D721Med (cell line): ENCODE measurements at places on chromosomes 4 and X.
A peak's percentile ranks its signal among the peaks of the same experiment; 100 is the strongest.

GRCh38 chr4:177161781-177162180 is 147.9 kb upstream of the NEIL3 start:
- no peak for DNase-seq

DNA sequence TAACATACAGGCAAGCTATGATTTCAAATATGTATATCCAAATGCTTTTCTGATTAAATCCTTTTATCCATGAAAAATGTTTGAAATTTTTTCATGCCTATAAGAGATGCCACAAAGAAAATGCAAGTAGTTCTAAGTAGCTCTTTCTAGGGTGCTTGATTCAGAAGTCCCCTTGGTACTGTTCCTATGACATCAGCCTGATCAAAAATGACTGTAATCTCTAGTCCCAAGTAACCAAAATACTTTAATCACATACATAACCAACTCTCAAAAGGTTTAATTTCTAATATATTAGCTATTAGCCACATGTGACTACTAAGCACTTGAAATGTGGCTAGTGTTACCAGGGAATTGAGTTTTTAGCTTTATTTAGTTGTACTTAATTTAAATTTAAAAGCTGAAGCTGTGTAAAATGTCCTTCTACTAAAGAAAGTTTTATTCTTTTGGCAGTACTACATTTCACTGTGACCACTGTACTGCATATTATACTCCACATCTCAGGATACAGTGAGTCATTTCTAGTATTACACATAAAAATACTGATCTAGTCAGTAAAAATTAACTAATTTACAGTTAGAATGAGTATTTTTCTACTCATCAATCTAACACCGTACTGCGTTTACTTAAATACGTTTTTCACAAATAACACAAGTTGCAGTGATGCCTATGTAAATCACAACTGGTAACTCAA is 33.9 kb downstream of the FBXW7 start:
- DNase-seq, result no peak

DNA sequence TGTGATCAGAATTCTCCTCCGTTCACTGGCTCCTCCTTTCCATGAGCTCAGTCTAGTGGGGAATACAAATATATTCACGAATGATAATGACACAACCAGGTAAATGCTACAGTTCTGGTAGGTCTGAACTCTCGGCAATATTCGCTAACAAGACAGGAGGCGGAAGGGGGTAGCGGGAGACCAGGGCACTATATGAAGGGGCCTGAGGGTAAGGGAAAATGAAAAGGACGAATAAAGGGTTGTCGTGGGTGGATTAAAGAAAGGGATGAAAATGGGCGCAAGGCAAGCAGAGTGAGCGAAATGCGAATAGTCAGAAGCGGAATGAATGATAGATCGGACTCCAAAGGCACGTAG is 743 bp downstream of the NKAP start:
- no peak for DNase-seq

GRCh38 chr4:30553706-30554105 is 166.5 kb upstream of the PCDH7 start:
- DNase-seq, result no peak

DNA sequence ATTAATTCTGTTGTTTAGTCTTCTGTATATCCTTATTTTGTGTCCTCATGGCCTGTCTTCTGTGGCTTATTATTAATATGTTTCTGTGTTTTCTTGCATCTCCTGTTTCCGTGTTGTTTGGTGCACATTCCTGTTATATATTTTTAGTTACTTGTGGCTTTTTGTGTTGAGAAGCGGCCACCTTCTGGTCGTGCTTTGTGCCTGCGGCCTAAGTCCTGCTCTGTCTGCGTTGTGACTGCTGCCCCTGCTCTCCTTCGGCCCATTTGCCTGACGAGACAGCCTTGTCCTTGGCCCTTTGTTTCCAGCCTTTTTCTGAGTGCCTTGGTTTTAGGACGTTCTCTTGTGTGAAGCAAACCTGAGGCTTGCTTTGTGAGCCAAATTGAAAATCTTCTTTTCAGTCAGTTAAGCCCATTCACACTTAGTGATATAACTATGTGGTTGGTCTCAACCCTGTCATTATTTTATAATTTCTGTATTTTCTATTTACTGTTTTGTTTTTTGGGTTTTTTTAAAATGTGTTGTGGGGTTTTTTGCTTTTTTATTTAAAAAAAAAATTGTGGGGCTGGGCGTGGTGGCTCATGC is 43.8 kb downstream of the TNIP2 start:
- DNase-seq, result no peak

DNA sequence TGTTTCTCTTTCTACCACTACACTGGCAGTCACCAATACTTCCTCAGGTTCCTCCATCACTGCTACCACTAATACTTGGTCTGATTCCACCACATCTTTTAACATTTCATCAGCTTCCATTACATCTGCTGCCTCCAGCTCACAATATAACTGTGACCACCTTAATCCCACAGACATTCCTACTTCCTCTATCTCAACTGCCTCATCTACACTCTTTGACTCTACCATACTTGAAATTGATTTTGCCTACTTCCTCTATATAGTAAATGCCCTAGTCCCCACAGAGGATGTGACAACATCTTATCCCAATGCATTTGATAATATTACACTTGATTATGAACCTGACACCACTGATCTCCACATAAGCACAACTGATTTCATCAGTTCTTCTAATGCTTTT is 29.0 kb downstream of the OPRPN start:
- no peak for DNase-seq

DNA sequence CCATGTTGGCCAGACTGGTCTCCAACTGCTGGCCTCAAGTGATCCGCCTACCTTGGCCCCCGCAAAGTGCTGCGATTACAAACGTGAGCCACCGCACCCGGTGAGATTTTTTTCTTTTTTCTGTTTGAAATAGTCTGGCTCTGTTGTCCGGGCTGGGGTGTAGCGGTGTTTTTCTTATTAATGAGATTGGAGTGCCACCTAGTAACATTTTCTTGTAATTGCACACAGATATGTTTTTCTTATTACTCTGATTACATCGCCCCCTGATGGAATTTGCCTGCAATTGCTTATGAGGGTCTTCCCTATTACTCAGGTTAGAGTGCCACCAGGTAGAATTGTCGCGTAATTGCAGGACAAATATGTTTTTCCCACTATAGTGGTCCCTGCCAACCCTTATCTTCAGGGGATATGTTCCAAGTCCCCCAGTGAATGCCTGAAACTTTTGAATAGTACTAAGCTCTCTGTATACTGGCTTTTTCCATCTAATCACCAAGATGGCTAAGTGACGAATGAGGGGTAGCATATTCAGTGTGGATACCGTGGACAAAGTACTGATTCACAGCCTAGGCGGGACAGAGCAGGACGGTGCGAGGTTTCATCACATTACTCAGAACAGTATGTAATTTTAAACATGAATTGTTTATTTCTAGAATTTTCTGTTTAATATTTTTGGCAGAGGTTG is 8.6 kb upstream of the PDHA1 start:
- DNase-seq, result no peak

DNA sequence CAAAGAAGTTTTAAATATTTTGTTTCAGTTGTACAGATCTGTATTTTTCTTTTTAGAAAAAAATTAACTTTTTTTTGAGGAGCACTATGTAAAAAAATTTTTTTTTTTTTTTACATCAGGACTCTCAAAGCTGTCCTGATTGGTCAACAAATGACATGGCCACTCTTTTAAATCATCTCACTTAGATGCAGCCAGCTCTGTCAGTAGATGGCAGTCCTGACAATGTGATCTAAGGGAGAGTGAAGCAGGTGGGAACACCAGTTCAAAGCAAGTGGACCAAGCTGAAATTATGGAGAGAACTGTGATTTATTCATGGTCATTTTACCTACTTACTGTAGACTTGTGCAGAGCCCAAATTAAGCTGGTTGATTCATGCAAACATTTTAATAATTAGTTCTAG is 174.7 kb upstream of the GPRIN3 start:
- DNase-seq, result peak; percentile 46

GRCh38 chr4:114677346-114677979 is 78.9 kb downstream of the UGT8 start:
- DNase-seq, result no peak

DNA sequence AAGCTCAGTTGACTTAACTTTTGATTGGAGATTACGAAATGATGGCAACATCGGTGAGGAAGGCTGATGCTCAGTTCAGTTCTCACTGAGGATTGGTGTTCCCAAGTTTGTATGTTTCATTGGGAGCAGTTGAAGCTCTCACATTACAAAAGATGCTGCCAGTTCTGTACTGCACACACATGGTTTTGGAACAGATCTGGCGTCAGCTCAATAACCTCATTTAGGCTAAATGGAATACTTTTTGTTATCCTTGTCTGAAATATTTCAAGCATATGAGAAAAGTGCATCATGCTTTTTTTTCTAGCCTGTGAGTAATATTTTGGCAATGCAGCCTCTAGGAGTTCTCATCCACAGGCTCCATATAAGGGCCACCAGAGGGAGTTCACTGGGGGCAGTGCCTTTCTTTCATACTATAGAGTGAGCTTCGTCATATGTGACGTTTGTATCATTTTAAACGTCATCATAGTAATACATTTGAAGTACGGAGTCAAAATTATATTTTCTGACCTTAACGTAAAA is 4.1 kb downstream of the ENPEP start:
- no peak for DNase-seq

- no peak for DNase-seq
Observed at GRCh38 chr4:26826721-26827120, 33.9 kb upstream of the STIM2 start.

- no peak for DNase-seq
Observed at GRCh38 chrX:141832247-141832646, 5.9 kb upstream of the MAGEC3 start.

DNA sequence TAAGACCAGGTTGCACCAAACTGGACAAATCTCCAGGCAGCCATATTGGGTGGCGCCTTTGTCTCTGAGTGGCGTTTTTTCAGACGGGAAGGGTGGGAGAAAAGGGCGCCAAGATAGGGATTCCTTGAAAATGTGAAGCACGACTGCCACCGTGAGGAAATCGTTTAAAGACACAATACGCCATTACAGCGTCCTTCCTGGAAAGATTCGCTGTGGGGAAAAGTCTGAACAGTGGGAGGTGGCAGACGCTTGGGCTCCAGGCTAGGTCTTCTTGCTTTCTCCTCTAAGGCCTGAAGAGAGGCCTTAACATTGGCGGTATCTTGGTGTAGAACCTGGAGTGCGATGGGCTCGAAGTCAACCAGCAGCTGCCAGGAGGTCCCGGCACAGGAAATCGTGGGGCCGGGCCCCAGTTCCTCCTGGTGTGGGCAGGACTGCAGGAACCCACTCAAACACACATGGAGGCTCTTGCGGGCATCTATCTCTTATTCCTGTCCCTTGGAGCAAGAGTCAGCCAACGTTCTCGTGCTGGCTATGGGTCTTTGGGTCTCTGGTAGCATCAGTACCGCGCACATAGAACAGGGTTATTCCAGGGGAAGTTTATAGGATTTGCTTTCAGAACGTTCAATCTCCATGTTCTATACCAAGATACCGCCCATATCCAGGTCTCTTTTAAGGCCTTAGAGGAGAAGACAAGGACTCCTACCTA is 208.8 kb downstream of the OR13H1 start:
- no peak for DNase-seq

- no peak for DNase-seq
Observed at GRCh38 chr4:1008840-1009541, 2.4 kb upstream of the FGFRL1 start.

GRCh38 chrX:114591121-114591520 is 7.2 kb downstream of the HTR2C start:
- no peak for DNase-seq

DNA sequence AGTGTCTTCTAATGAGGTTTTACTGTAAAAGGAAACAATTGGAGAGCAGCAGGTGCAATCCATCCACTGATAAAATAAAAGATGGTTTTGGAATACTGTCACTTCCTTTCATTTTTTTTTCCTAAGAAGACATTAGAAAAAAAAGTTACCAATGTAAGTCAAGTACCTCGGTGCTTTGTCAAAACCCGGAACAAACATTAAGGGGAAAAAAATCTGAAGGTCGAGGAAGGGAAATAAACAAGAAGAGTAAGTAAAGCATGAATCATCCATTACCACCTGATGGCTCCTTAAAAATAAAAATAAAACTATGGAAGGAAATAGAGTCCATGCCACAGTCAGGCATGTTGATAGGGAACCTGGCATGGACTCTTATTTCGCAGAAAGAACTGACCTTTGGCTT is 15.3 kb upstream of the XPNPEP2 start:
- DNase-seq, result no peak

- DNase-seq, result no peak
Observed at GRCh38 chr4:52098618-52099017, 47.5 kb downstream of the SPATA18 start.

GRCh38 chr4:54784161-54784671 is 126.5 kb downstream of the KIT start:
- no peak for DNase-seq

DNA sequence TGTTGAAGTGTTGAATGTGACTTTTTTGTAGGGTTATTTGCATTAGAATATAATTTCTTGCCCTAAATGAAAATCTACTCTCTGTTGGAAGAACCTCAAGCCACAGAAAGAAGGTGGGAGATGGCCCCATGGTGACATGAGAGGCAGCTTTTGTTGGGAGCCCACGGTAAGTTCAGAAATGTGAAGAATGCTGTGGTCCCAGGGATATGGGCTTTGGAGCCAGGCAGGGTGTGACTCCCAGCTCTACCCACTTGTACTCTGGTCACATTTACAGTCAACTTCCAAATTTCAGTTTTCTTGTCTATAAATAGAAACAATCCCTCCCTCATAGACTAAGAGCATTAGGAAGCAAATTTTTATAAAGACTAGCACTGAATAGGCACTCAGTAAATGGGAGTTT is 177.8 kb downstream of the RAB28 start:
- no peak for DNase-seq

DNA sequence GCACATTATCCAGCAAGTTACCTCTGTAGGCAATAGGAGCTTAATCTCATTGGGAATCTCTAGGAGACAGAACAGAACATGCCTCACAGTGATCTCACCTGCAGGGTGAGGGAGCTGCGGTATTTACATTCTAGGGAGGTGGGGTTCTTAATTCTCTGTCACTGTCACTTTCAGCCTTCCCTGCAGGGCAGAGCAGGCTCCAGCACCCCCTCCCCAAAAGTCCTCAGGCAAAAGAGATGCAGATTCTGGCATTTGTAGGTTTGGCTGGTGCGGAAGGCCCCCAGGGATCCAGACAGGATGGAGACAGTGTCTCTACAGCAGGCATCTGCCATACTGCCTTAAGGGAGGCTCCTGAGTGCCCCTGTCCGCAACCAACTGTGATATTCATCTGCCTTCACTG is 166.4 kb upstream of the ATP6AP2 start:
- DNase-seq, result no peak
